ENCODE measurements at places on chromosomes 1 and 21. TPM values are rescaled to one million over a fixed set of nuclear protein-coding genes. Genes with fewer than 3 reads are reported as not detected.
A peak's percentile ranks its signal among the peaks of the same experiment; 100 is the strongest.

The LY9 gene
- 0.41 TPM for polyA plus RNA-seq

The CYP4A11 gene
- 384 TPM for polyA plus RNA-seq

The KIAA0040 gene
- polyA plus RNA-seq: 20.0 TPM

The MIS18A gene
- 6.2 TPM for polyA plus RNA-seq

DNA sequence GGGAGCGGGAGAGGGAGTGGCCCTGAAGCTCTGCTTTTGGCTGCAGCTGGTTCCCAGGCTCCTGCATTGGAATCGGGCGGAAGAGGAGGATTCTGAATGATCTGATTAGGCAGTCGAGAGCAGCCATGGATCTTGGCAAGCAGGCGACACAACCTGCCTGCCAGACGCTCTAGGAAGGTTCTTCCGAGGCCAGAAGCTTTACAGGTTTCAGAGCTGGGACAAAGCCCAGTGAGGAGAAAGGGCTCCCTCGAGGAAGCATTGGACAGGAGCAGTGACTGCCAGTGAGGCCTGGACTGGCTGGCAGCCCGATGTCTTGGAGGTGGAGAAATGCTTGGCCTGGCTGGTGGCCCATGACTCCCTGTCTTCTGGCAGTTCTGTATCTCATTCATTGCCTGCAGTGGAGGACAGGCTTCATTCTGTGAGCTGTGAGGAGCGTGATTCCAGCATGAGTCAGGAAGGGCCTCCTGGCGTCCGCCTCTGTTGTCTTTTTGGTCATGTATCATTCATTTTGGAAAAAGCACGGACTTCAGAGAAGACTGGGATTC, 132.7 kb upstream of the IPO9 start:
- DNase-seq: no peak

- no peak for DNase-seq
Measured at GRCh38 chr1:91172541-91172940, 150.7 kb upstream of the ZNF644 start.

- peak; percentile 87 for DNase-seq
Measured at GRCh38 chr1:203592156-203592555, 34.5 kb upstream of the ATP2B4 start.

Data from kidney (tissue), 22 donors.